Mesothelial cell of epicardium (in vitro differentiated cells): ENCODE measurements at places on chromosomes 7 and 10. TPM values are rescaled to one million over a fixed set of nuclear protein-coding genes. Genes with fewer than 3 reads are reported as not detected.

GRCh38 chr10:50470798-50471582 is 152.8 kb downstream of the SGMS1 start:
- H3K27me3 ChIP-seq, result no peaks in the 10 kb centered on the region
- no peaks in the 10 kb centered on the region for H3K36me3 ChIP-seq

GRCh38 chr10:5509236-5509635 is 9.9 kb upstream of the CALML5 start:
- H3K4me1 ChIP-seq, result peaks cover 60% of the 10 kb centered on the region
- no peaks in the 10 kb centered on the region for H3K27me3 ChIP-seq
- DNase-seq, result no peak
- no peaks in the 10 kb centered on the region for H3K36me3 ChIP-seq
- H3K4me3 ChIP-seq, result no peak overlapping the region

Gene FAM25A
- total RNA-seq, result not detected in 3 replicates

- H3K4me1 ChIP-seq, result peaks cover 7% of the 10 kb centered on the region
- DNase-seq, result no peak
- no peak overlapping the region for H3K4me3 ChIP-seq
- H3K27me3 ChIP-seq, result peaks cover 2% of the 10 kb centered on the region
- H3K36me3 ChIP-seq, result no peaks in the 10 kb centered on the region
Measured at GRCh38 chr7:15972862-15973275, 286.4 kb upstream of the MEOX2 start.

- H3K36me3 ChIP-seq, result no peaks in the 10 kb centered on the region
- peaks cover 32% of the 10 kb centered on the region for H3K4me1 ChIP-seq
- no peak overlapping the region for H3K4me3 ChIP-seq
- no peak overlapping the region for H3K27ac ChIP-seq
Measured at GRCh38 chr7:39554583-39555165, 11.5 kb upstream of the YAE1 start.
